Activated T-cell treated with anti-CD3 and anti-CD28 coated beads for 24 hours (primary cell): ENCODE measurements at places on chromosomes 12 and 14.

DNA sequence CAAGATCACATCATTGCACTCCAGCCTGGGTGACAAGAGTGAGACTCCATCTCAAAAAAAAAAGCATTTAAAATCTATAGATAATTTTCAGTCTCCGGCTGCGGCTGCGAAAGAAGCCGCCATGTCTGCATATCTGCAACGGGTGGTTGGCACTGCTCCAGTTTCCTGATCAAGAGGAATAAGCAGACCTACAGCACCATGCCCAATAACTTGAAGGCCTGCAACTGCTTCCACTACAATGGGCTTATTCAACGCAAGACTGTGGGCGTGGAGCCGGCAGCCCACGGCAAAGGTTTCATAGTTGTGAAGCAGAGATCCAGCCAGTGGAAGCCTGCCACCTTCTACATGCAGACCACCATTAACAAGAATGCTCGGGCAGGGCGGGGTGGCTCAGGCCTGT lies 30.6 kb upstream of the EID3 start:
- no peak for DNase-seq

DNA sequence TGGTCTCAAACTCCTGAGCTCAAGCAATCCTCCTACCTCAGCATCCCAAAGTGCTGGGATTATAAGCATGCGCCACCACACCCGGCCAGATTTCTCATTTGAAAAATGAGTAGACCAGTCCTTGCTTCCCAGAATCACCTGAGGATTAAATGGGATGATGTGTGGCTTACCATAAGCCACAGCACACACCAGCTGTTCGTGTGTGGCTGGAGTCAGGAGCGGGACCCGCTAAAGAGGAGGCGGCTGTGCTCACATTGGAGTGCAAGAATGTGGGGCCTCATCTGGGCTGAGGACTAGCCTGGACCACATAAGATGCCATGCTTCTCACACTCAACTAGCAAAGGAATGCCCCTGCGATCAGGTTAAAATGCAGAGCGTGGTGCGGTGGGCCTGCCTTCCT lies 6.7 kb upstream of the ALDH2 start:
- DNase-seq: no peak

DNA sequence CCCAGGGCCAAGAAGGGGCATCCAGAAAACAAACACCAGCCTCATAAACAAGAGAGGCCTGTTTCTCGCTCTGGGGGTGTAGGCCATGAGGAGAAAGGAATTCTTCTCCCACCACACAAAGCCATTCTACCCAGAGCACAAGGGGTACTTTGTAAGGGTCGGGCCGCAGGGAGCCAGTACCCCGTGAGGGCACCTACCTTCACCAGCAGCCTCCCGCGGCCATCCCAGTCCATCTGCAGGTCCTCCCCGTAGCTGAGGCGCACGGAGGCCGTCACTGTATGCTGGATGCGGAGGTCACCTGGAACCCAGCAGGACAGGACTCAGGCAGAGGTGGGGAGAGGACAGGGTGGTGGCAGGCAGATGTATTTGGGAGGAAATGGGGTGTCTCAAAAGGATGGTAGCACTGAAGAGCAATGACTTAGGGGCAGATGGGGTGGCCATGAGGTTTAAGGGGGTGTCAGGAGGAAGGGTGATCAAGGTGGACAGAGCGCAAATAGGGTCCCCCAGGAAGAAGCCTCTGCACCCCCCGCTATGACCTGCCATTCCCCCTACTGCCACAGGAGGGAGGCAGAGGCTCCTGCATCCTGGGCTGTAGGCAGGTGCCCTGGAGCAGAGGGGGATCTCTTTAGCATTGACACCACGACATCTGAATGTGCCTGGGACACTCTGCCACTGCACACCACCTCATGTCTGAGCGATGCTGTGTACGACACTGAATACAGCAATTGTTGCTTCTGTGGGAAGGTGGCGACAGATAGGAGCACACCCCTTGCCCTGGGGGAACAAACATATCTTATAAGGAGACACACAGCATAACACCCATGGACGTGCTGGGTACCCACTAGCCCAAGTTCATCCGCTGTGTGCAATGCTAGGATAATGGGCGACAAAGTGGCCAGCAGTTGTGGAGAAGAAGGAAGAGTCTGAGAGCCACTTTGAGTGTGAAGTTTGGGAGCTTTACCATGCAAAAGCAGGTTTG lies 61.4 kb downstream of the VWF start:
- DNase-seq: peak; percentile 56

DNA sequence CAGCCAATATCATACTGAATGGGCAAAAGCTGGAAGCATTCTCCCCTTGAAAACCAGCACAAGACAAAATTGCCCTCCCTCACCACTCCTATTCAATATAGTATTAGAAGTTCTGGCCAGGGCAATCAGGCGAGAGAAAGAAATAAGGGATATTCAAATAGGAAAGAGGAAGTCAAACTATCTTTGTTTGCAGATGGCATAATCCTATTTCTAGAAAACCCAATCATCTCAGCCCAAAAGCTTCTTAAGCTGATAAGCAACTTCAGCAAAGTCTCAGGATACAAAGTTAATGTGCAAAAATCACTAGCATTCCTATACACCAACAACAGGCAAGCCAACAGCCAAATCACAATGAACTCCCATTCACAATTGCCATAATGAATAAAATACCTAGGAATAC lies 21.0 kb upstream of the ANP32D start:
- DNase-seq: no peak

DNA sequence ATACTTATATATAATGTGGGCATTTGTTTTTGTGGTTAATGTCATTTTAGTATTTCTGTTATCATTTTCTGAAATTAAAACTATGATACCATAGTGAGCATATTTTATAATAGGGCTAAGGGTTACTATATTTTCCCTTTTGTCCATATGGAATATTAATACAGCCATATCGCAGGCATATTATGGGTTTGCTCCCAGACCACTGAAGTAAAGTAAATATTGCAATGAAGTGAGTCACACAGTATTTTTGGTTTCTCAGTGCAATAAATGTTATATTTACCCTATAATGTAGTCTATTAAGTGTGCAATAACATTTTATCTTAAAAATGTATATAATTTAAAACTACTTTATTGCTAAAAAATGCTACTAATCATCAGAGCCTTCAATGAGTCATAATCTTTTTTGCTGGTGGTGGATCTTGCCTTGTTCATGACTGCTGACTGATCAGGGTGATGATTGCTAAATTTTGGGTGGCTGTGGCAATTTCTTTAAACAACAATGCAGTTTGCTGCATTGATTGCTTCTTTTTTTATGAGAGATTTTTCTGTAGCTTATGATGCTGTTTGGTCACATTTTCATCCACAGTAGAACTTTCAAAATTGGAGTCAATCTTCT lies 1044.5 kb upstream of the NOVA1 start:
- no peak for DNase-seq

GRCh38 chr14:37587881-37588666 lies 7.0 kb downstream of the FOXA1 start:
- no peak for DNase-seq

- no peak for DNase-seq
Observed at GRCh38 chr12:117084405-117085317, 14.6 kb downstream of the TESC start.

DNA sequence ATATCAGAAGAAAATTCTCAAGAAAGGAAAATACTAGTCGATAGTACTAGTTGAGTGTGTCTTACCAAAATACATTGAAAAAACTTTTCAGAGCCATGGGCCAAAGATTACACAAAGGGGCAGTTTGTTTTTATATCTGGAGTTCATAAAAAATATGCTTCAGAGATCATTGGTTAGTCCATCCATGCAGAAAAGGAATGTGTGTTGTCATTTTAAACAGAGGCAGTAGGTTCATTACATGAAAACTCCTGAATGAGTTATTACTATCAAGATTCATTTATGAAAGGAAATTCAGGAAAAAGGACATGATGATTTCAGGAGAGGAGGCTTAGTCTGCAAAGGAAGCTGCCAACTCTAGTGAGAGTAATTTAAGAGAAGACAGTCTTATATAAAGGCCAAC lies 354.8 kb downstream of the AEBP2 start:
- no peak for DNase-seq

DNA sequence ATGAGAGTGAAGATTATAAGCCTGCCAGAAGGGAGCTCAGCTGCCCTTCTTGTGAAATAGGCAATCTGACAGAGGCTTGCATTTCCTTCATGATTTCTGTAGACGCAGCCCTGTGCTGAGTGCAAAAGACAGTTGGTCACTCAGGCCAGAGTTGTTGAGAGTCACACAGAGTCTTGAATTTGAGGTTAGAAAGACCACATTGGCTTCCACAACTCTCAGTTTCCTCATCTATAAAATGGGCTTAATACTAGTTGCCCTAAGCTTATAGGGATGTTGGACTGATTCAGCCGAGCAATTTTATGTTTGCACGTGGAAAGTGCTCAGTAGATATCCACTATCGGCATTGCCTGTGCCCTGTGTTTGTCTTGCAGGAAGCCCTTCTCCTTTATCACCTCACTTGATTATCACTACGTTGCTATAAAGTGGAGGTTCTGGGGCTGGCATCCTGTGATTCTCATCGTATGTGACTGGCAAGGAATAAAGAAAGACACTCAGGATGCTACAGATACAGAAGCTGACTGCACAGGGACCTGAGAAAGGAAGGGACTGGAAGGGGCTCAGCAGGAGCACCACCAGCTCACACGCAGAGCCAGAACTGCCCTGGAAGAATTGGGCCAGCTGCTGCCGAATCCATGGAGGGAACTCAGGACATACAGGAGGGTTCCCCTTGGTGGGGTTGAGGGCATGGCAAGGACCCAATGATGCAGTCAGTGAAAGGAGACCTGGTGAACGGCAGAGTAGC lies 19.8 kb upstream of the SERPINA4 start:
- no peak for DNase-seq

- no peak for DNase-seq
Observed at GRCh38 chr14:22282417-22282816, 306.6 kb downstream of the DAD1 start.

- no peak for DNase-seq
Observed at GRCh38 chr14:61211476-61212255, 69.5 kb downstream of the TMEM30B start.

DNA sequence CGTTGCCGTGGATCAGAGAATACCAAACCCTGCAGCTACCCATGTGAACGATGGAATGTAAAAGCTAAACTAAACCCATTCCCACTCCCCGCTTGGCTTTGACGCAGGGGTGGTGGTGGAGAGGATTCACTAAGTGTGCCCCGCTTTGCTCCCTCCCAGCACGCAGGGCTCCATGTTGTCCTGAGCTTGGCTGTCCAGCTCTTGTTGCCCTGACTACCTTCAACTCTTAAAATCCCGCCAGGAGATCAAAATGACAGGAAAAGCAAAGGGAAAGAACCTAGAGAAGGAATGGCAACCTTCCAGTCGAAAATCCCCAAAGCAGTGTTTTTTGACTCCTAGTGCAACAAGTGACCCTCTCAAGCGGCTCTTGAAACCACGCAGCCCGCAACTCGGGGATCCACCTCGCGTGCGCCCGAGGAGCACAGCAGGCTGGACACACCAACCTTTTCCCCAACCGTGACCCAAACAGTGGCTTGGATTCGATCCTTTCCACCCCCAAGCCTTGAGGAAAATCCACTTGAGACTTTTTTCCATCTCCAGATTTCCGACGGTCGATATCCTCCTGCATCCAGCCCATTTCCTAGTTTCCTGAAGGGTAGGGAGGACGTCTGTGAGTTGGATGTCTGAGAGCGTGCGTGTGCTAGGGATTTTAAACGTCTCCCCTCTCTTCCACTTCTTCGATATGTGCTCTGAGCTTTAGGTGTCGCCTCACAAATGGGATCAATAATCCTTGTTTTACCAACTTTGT lies 1.4 kb downstream of the SYT10 start:
- DNase-seq: no peak
